ENCODE measurements at places on chromosomes 7 and 10.

- peak; percentile 11 for DNase-seq
Observed at GRCh38 chr10:59757966-59758365, 4.7 kb upstream of the MRLN start.

DNA sequence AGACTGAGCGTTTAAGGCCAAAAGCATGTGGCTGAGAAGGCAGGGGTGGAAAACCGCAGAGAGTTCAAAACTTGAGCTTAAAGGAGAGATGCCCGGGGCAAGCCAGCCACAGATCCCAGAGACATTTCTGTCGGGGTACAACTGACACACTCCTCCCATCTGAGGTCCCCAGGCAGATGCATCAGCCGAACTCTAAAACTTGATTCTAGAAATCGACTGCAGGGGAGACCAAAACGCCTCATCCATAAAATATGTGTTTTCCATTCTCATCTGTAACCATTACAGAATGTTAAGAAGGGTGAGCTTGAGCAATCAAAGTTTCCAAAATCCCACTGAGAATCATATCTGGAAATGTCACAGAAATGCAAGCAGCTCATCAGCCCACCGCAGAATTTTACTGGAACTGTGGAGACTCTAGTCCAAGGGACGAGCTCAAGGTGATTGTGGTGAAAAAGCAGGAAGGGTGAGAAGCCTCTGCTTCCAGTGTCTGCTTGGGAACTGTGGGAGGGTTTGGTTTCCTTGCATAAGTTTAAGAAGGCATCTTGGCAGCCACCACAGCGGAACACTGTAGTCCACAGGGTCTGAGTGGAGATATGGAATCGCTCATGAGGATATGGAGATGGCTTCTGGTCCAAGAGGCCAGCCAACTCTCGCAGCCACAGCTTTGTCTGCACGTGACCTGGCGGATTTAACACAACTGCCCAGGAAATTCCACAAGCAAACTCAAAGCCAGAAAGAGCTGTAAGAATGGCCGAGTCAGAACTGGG lies 249.2 kb downstream of the SFMBT2 start:
- DNase-seq = no peak

DNA sequence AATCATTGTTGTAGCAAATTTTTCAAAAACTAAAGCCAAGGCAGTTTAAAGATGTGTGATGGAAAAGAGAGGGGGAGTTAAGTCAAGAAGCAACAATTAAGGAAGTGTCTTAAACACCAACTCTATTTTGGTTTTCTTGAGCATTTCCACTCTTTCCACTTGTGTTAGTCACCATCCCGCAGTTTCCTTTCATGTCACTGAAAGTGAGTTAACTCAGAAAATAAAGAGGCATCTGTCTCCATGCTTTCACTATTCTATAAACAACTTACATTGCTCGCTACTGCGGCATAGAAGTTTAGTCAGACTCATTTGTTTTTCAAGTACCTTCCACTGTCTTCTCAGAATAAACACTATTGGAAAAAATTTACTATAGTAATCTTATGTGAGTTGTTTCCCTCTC lies 284.9 kb upstream of the SEMA3D start:
- peak; percentile 48 for DNase-seq

DNA sequence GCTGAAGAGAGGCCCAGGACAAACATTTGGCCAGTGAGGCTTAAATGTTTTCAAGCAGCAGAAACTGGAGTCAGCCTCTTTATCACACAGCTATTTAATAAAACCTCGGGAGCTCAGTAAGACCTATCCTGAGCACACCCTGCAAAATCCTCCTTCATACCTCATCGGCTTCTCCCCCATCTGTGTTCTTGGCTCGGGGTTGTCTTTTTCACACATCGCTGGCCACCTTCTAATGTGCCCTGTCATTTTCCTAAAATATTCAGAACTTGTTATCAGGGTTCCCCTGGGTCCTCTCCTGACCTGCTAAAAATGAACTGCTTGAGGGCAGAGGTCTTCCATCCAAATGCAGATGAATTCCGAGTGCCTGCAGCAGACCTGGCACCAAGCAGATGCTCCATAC lies 310.3 kb upstream of the AKR1E2 start:
- no peak for DNase-seq

- DNase-seq = no peak
Observed at GRCh38 chr7:15440482-15440881, 121.3 kb downstream of the AGMO start.

GRCh38 chr7:120997882-120998474 lies 9.5 kb downstream of the CPED1 start:
- no peak for DNase-seq

- peak; percentile 46 for DNase-seq
Observed at GRCh38 chr10:77157248-77158019, 480.2 kb downstream of the KCNMA1 start.

DNA sequence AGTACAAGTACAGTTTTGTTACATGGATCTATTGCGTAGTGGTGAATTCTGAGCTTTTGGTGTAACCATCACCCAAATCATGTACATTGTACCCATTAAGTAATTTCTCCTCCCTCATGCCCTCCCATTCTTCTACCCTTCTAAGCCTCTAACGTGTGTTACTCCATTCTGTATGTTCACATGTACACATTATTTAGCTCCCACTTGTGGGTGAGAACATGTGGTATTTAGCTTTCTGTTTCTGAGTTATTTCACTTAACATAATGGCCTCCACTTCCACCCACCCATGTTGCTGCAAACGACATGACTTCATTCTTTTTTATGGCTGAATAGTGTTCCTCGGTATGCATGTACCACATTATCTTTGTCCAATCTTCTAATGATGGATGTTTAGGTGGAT lies 251.3 kb downstream of the CAMK1D start:
- DNase-seq = no peak

- DNase-seq = no peak
Observed at GRCh38 chr10:87538092-87539015, 33.7 kb downstream of the MINPP1 start.

DNA sequence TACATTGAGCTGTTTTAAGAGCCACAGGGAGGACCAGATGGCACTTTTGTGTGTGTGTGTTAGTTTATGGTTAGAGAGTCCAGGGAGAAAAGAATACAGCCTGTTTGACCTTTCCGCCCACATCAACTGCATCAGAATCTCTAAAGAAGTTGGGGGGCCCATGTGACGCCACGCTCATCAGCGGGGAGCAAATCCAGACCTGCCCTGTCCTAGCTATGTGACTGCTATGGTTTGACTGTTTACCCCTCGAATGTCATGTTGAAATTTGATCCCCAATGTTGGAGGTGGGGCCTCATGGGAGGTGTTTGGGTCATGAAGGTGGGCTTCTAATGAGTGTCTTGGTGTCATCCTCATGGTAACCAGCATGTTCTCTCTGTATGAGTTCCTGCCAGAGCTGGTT lies 128.0 kb downstream of the ADRA2A start:
- no peak for DNase-seq

DNA sequence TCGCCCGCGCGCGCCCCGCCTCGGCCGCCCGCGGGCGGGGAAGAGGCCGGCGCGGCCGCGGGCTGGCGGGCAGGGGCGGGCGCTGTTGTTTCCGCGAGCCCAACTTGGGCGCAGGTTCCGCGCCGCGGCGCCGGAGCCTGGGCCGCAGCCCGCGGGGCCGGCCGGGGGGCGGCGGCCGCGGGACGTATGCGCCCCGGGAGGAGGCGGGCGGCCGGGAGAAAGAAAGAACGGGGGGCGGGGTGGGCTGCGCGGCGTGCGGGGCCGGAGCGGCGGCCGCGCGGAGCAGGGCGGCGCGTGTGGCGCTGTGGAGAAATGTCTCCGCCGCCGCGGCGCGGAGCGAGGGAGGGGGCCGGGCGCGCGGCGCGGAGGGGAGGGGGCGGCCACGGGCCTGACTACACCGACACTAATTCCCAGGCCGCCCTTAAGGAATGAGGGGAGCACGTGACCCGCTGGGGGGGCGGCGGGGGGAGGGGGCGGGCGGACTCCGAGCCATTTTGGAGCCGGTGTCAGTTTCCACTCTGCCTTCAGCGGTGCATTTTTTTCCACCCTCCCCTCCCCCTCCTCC lies at the start of gene BMI1:
BMI1 (plus strand) TSS at position 509 of the 565 bp plus-strand sequence. CDS start 5,351 bp downstream, outside the sequence.
- peak; percentile 79 for DNase-seq

DNA sequence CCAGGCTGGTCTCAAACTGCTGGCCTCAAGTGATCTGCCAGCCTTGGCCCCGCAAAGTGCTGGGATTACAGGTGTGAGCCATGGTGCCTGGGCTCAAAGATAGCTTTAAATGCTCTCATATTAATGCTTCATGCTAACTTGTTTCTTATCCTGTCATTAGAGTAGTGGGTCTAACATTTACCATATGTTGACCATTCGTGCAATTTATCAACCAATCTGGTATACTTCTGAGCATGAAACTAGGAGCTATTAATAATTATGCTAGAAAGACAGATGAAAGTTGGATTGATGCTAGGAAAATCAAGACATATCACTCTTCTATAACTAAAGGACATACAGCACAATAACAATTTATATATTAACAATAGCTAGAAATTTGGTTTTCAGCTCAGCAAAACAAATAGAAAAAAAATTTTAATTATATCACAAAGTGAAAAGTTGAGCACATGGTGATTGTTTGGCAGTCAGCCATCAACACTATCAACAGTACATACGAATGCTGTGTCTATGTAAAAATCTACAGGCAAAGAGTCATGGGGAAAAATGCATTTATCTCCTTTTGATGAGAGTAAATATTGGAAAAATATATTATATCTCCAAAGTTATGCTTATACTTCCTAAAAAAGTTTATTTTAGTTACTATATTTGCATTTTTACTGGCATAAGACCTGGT lies 112.1 kb upstream of the ABCB5 start:
- no peak for DNase-seq

DNA sequence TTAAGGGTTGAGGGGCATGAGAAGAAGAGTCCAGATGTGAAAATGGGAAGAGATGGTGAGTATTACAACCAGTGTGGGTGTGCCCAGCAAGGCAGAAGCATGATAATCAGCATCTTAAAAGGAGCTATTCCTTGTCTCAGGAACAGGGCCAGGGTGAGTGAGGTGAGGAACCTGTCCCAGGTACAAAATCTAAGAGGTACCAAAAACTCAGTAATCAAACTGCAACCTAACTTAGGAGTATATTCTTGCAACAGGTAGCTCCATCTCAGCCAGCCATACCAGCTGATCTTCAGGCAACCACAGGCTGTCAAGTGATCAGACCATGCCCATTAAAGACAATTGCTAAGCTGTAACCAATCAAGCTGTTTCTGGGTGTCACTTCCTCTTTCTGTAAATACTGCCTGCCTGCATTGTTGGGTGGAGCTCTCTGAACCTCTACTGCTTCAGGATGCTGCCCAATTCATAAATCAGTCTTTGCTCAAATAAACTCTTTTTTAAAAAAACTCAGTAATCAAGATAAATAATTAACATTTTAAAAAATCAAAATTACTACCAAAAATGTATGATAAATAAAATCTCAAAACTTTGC lies 7.4 kb downstream of the KEL start:
- no peak for DNase-seq

- DNase-seq = no peak
Observed at GRCh38 chr10:123378302-123378701, 224.1 kb downstream of the BUB3 start.

DNA sequence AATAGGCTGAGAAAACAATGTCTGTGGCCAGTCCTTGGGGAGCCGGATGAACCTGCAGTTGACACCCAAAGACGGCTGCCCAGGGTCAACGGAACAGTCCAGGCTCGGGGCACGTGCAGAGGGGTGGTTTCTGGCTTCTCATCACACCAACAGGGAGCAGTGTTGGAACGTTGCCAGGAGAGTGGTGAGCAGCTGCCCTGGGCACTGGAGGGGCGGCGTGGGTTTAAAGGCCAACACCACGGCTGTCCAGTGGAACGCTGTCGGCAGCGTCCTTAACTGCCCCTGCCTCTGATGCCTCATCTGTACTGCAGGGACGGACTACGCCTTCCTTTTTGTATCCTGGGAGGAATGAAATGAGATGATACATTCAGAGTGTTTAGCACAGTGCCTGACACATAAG lies 19.8 kb downstream of the JCAD start:
- no peak for DNase-seq

DNA sequence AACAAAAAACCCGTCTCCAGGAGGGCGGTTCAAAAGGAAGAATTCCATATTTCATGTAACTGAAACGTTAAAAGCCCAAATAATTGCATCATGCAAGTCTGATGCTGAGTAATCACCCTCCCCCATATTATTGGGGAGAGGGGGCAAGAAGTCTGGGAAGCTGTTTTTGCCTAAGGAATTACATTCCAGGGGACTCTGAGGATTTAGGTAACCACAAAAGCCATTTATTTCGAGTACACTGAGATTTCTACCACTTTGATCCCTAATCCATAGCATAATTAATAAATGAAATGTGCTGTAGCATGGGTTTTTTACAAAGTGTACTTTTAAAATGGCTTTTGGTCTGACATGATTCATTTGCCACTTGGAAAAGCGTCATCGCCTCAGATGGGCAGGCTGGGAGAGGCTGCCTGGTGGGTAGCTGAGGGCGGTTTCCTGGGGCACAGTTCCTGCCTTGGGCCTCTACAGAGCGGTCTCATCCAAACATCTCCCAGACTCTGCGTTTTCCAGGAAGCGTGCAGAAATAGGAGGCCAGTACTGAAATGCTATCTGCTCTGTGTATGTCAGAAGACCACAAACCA lies 106.5 kb downstream of the TCF7L2 start:
- DNase-seq = peak; percentile 92

- DNase-seq = no peak
Observed at GRCh38 chr7:121714559-121715303, 158.2 kb upstream of the PTPRZ1 start.

GRCh38 chr7:48441848-48442492 lies 270.7 kb downstream of the ABCA13 start:
- no peak for DNase-seq

- DNase-seq = no peak
Observed at GRCh38 chr7:106773228-106773627, 91.9 kb upstream of the PIK3CG start.

GRCh38 chr10:66748217-66748616 lies 177.6 kb upstream of the LRRTM3 start:
- no peak for DNase-seq

- DNase-seq = no peak
Observed at GRCh38 chr7:3037259-3037658, 6.4 kb downstream of the CARD11 start.

GRCh38 chr7:42193471-42194129 lies 43.4 kb downstream of the GLI3 start:
- no peak for DNase-seq

- DNase-seq = no peak
Observed at GRCh38 chr7:136912339-136912738, 43.9 kb downstream of the CHRM2 start.

DNA sequence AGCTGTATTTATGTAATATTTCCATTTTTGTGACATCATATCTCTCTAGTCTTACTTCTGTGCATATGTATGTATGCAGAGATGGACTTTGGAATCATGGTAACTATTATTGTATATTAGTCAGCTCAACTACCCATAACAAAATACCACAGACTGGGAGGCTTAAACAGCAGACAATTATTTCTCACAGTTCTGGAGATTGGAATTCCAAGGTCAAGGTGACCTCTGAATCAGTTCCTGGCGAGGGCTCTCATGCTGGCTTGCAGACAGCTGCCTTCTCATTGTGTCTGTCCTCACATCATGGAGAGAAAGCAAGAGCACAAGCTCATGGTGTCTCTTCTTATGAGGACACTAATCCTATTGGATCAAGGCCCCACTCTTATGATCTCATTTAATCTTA lies 79.1 kb downstream of the RAMP3 start:
- peak; percentile 49 for DNase-seq

- no peak for DNase-seq
Observed at GRCh38 chr7:83301416-83301815, 138.7 kb upstream of the PCLO start.

GRCh38 chr10:5503477-5503835 lies 4.1 kb upstream of the CALML5 start:
- DNase-seq = no peak

All from Daoy (cell line).